GM12891 (cell line): ENCODE measurements at places on chromosomes 1 and 21.

DNA sequence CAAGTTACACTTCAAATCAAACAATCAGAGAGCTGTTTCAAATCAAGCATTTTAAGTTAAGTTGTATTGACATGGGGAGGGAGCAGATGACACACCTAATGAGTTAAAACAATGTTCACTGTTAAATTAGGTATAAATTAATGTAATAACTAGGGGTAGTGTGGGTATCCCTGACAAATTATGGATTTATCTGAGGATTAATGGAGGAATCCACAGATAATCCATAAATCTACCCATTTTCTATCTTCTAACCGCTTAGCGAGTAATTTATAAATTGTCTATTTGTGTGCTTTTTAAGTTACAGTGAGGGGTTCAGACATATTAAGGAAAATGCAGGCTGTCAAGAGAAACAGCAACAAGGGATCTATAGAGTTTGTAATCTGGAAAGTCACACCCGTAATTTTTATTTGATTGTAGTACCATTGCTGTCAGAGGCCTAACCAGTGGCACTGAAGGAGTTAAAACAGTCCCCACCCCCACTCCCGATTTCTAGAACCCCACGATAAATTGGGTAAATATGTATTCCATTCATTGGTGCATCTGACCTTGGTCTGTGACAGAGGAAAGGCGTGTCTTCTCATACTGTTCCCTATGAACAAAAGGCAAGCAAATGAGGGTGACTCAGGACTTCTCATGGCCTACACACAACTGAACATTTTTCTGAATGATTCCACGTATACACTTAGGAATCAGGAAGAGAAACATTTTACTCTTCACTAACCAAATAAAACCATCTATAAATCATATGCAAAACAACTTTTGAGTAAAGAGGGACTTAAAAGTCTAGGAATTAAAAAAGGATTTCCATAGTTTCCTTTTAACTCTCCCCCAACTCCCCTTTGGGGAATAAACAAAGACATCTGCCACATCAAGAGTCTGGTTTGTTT lies 7.4 kb downstream of the IRF2BP2 start:
- no peak for DNase-seq

GRCh38 chr1:74773582-74773981 lies 40.6 kb downstream of the TYW3 start:
- DNase-seq: no peak

GRCh38 chr1:171912509-171913175 lies 71.3 kb downstream of the DNM3 start:
- DNase-seq: no peak

DNA sequence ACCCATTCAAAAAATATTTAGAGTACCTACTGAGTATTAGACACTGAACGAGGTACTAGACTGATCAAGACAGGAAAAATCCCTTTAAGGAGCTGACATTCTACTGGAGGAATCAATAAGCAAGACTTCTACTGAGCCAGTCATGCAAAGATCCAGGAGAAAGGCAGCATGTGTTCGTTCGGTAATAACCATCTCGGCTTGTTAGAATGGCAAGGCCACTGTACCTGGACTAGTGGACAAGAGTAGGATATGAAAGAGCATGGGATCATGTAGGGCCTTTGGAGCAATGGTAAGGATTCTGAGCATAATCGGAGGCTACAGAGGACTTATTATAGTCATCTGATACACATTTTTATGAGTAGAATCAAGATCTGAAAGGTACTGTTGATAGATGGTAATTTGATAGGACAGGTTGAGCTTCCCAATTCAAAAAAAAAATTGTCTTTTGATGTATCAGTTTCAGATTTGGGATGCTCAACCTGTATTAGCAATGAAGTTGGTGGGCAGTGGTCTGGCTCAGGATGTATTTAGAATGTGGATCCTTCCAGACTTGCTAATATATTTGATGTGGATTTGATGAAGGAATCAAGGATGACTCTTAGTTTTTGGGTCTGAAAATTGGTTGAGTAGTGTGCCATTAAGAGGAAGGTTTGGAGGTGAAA lies 2.3 kb downstream of the COX20 start:
- no peak for DNase-seq

DNA sequence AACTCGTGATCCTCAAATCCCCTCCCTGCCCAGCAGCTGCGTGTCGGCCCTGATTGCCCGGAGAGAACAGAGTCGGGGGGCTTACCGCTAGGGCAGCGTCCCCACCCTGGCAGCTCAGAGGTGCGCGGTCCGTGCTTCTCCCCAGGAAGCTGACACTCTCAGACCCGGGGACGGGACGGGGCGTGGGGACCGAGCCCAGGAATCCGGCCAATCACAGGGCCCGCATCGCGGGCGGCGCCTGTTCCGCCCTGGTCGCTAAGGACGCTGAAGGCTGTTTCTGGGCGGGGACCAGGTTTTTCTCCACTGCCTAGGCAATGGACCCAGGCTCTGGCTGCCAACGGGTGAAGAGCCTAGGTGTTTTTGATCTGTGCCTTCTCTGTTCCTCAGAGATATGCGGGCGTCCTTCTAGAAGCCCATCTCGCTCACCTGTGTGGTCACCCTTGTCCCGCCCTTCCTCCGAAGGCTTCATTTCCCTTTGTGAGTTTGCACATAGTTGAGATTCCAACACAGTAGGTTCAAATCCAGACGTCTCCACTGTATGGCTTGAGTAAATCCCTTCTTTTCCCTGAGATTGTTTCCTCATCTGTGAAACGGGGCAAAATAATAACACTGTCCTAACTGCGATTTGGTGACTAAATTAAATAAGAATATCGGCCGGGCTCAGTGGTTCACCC lies at the start of gene C1orf87:
C1orf87 (minus strand) TSS at position 166 of the 674 bp plus-strand sequence. CDS start 1,127 bp downstream, outside the sequence.
- DNase-seq: no peak

DNA sequence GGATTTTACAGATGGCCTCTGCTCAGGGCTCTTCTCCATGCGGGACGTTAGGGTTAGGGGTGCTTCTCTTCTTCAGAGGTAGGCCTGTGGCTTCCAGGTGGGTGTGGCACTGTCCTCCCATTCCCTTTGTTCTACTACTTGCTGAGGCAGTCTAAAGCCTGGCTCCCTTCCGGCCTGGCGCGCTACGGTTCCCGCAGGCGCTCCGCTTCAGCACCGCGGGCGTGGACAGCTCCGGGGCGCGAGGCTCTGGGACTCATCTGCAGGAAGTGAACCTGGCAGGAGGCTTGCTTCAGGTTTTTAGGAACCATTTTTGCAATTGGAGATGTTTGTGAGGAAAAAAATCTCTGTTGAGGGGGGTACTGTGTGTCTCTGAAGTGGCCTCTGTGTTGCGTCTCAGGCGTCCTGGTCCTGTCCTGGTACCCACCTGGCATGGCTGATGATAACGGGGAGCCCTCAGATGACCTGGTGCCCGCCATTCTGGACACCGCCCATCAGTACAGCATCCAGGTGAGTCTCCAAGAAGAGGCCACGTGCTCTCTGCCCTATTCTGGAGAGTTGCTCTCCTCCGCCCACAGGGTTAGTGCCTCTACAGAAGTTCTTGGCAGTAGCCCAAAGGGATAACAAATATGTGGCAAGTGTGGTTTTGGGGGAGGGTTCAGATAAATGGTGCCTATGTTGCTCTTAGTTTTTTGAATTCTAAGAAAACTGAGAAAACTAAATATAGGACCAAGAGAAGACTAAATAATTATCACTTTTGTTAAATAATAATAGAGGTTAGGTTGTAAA lies 1.9 kb downstream of the MANEAL start:
- peak; percentile 42 for DNase-seq

GRCh38 chr1:13732971-13733667 lies 33.1 kb downstream of the PRDM2 start:
- DNase-seq: no peak

- DNase-seq: no peak
Measured at GRCh38 chr1:184310157-184310819, 76.5 kb upstream of the C1orf21 start.

- no peak for DNase-seq
Measured at GRCh38 chr1:215605011-215605621, 38.0 kb downstream of the KCTD3 start.

- DNase-seq: no peak
Measured at GRCh38 chr21:30839304-30839703, 9.7 kb upstream of the KRTAP7-1 start.

DNA sequence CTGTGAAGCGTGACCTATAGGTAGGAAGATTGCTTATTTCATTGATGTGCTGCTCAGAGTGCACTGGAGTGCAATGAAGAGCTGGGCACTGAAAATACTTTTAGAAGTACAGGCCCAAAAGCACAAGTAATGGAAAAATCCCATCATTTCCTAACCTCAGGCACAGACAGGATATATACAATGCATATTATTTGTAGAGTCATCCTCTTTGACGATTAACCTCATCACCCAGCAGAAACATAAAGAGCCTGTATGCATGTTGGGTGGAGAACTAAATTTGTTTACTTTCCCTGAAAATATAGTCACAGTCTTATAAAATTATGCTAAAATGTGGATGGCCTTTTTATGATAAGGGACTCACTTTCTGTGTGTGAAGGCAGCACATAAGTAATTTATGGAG lies 98.1 kb downstream of the TNNI3K start:
- DNase-seq: no peak

GRCh38 chr1:218659911-218660677 lies 315.0 kb downstream of the TGFB2 start:
- no peak for DNase-seq

DNA sequence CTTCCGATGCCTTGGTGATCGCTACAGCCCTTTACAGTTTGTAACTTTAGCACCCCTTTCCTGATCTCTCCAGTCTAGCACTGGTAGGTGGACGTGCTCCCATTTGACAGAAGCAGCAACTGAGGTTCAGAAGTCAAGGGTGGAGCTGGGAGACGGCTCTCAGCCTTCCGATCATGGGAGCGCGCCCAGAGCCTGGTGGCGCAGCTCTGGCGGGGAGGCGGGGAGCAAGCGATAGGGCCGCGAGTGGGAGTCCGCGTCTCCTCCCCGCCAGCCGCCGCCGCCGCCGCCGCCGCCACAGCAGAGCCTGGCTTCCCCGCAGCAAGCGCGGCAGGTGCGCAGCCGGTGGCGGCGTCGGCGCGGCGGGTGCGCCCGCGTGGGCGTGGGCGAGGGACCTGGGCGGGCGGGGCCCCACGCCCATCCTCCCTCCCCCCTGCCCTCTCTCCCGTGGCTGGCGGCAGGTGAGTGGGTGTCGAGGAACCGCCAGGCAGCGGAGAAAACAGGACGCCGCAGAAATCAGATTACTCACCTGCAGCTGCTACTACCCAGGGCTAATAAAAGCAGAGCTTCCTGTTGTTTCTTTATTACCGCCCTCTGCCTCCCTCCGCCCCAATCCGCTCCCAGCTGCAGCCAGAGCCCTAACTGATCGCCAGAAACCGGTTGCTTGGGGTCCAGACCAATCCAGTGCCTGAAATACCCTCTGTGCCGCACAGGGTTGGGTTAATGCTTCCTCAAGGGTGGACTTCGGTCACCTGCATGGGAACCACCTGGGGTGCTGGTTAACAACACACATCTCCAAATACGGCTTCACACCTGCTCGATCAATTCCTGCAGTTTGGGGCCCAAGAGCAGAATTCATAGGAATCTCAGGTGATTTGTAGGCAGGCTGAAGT lies 60.2 kb upstream of the ID3 start:
- DNase-seq: peak; percentile 65

DNA sequence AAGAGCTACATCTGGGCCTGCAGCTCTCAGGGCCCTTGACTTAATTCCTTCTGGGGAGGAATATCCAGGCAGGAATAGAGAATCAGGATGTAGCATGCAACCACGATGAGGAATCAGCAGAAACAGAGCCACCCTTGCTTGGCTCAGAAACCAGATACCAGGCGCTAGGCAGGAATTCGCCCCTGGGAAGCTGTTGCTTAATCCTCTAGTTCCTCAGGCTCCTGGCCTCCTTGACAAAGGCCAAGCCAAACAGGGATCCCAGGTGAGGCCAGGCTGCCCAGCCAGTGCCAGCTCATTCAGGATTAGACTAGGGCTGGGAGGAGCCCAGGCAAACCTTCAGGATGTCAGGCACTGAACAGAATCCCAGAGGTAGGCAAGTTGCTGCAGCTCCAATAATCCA lies 48.2 kb upstream of the IRF2BP2 start:
- no peak for DNase-seq

DNA sequence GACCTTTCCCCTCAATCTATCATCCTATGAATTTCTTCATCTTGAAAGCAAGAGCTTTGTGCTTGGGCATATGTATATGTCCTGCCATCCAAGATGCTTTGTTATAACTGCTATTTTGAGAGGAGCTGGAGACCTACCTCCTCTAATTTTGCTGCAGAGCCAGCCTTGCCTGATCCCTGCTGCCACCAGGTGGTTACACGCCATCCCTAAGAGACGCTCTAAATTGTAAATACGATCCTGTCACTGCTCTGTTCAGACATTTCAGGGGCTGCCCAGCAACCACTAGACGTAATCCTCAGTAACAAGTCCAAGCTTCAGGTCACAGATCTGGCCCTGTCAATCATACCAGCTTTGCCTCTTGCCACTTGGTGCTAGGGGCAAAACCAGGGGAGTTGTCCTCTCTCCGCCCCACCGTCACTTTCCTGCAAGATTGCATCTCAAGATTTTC lies 32.9 kb downstream of the GPA33 start:
- DNase-seq: no peak

- DNase-seq: no peak
Measured at GRCh38 chr1:221487781-221488524, 253.9 kb downstream of the DUSP10 start.

GRCh38 chr1:156198831-156199349 lies 5.0 kb downstream of the SLC25A44 start:
- DNase-seq: no peak

DNA sequence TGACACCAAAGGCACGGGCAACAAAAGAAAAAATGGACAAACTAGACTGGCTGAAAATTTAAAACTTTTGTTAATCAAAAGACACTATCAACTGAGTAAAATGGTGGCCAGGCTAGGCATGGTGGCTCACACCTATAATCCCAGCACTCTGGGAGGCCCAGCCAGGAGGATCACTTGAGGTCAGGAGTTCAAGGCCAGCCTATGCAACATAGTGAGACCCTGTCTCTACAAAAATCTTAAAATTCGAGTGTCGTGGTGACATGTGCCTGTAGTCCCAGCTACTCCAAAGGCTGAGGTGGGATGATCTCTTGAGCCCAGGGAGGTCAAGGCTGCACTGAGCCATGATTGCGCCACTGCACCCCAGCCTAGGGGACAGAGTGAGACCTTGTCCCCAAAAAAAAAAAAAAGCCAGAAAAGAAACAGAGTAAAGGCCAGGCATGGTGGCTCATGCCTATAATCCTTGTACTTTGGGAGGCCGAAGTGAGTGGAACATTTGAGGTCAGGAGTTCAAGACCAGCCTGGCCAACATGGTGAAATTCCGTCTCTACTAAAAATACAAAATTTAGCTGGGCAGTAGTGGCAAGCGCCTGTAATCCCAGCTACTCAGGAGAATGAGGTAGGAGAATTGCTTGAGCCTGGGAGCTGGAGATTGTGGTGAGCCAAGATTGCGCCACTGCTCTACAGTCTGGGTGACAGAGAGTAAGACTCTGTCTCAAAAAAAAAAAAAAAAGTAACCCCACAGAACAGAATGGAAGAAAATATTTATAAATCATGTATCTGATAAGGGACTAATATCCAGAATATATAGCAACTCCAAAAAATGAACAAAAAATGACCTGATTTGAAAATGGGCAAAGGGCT lies 8.0 kb downstream of the TUT4 start:
- DNase-seq: no peak

- no peak for DNase-seq
Measured at GRCh38 chr1:200178340-200178739, 150.8 kb downstream of the NR5A2 start.
